ENCODE measurements at places on chromosomes 16 and 17.

GRCh38 chr17:15434956-15435355 is 32.5 kb downstream of the CDRT4 start:
- no peak for DNase-seq

- DNase-seq, result peak; percentile 4
Observed at GRCh38 chr17:1362964-1363363, 37.1 kb downstream of the YWHAE start.

DNA sequence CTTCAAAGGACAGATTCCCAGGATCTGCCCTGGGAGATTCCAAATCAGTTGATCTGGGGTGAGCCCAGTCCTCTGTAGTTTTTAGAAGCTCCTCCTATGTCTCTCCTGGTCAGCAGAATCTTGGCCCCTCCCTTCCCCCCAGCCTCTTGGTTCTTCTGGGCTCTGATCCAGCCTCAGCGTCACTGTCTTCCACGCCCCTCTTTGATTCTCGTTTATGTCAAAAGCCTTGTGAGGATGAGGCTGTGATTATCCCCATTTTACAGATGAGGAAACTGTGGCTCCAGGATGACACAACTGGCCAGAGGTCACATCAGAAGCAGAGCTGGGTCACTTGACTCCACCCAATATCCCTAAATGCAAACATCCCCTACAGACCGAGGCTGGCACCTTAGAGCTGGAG is 840 bp upstream of the CDH5 start:
- DNase-seq, result no peak

GRCh38 chr17:16342979-16343378 is 10.3 kb downstream of the CENPV start:
- DNase-seq, result no peak

DNA sequence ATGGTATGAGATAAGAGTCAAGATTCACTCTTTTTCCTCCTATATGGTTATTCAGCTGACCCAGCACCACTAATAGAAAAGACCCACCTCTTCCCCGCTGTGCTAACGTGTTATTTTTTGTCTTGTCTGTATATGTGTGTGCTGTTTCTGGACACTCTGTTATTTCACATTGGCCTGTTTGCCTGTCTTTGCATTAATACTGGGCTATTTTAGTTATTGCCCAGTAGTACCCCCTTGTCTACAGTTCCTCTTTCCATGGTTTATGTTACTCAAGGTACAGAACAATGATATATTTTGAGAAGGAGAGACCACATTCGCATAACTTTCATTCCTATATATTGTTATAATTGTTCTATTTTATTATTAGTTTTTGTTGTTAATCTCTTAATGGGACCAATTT is 74.0 kb upstream of the SIAH1 start:
- no peak for DNase-seq
